ENCODE measurements at places on chromosomes 5 and 9.

GRCh38 chr5:151434570-151435237 lies 12.7 kb upstream of the SLC36A1 start:
- DNase-seq, result no peak

DNA sequence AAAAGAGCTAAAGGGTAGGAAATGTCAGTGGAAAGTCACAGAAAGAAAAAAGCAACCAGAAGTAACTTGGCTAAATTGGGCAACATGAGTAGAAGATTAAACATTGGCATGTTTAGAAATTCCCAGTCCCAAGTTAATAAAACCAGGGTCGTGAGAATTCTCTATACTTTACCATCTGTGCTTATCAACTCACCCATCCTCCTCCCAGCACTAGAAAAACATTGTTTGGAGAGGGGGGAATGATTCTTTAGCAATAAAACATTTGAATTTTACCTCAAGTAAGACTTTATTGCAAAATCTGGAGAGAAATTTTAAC lies 79.6 kb downstream of the PRKACG start:
- no peak for DNase-seq

GRCh38 chr9:86772635-86772993 lies 174.7 kb downstream of the GAS1 start:
- DNase-seq, result no peak

- DNase-seq, result no peak
Measured at GRCh38 chr9:115951977-115952376, 201.6 kb upstream of the PAPPA start.

DNA sequence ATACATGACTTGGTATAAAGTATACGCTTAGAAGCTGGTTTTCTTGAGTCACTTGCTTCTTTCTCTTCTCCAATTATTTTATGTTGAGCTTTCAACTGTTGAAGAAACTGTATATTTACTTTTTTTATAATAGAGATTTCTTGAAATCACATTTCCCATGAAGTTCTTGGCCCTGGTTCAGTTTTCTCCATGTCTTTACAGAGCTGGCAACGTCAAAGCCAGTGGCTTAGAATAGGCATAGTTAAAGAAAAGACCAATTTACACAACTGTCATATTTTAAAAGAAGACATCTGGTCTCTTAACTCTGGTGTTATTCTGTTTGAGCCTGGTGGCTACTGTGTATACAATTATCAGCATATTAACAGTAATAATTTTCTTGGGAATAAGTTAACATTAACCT lies 1249.3 kb downstream of the CDH12 start:
- DNase-seq, result no peak

DNA sequence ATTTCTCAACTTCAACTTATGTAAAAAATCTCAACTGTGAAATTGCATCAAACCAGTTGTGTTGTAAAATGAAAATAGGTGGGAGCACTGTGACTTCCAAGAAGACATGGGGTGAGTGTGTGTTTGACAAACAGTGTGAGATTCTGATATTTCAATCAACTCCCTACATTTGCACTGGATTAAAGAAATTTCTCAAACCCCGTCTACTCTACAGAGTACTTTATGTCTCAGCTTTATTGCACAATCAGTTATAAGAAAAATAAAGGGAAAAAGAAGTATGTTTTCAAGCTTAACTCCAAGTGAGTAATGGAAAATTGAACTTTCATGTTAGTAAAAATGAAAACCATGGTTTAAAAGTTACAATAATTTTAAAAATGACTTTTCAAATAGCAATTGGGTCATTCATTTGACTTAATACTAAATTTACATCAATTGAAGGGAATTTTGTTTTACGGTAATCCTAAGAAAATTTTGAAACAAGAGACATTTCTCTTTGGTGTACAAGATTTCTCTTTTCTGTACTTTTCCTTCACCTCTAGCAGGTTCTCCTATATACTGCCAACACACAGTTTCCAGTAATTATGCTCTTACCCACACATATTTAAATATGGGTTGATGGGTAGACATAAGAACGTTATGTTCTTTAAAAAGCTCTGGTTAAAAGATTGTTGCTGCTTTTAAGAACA lies 80.3 kb downstream of the CDO1 start:
- no peak for DNase-seq

DNA sequence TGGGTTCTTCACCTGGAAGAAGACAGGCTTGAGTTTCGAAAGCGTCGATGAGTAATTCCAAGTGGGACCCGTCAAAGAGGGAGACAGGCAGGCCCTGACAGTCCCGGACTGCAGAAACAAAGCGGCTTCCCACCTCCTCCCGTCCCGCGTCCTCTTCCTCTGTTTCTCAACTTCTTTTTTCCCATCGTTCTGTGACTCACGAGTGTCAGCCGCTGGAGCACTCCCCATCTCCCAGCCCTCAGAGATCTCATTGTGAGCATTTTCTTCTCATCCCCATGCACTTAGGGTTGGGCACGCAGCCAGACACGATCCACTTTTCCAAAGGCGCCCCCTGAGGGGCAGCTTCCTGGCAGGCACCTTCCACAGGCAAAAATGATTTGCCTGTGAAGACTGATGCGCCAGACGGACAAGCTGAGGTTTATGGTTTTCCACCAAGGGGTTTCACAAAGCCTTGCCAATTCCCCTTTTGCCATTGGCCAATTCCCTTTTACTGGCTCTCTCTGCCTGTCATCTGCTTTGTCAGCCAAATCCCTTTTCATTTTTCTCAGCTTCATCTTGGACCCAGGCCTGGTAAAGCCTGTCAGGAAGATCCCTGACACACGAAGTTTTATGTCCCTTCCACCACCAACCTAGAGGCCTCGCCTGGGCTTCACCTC lies 86.5 kb upstream of the ANKRD55 start:
- DNase-seq, result no peak

DNA sequence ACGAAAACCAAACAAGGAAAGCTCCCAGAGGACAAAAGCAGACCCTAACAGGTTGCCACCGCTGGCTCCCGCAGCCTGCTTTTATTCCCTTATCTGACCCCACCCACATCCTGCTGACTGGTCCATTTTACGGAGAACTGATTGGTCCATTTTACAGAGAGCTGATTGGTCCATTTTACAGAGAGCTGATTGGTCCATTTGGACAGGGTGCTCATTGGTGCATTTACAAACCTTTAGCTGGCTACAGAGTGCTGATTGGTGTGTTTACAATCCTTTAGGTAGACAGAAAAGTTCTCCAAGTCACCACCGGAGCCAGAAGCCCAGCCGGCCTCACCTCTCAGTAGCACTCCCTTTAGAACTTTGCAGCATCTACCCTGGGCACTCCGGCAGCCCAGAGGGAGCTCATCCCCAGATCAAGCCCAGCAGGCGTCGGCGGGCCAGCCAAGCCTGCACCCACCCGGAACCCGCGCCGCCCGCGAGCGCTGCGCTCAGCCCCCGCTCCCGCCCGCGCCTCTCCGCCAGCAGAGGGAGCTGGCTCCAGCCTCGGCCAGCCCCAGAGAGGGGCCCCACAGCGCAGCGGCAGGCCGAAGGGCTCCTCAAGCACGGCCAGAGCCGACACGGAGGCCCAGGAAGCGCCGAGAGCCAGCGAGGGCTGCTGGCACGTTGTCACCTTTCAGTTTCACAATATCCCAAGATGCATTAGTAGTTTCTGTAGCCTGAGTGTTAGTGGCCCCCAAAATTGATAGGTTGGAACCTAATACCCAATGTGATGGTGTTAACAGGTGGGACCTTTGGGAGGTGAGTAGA lies 35.3 kb upstream of the CLPTM1L start:
- peak; percentile 44 for DNase-seq

GRCh38 chr5:493119-493701 lies 31.0 kb downstream of the SLC9A3 start:
- DNase-seq, result no peak

GRCh38 chr9:34992376-34992951 lies 2.9 kb downstream of the DNAJB5 start:
- peak; percentile 54 for DNase-seq

- peak; percentile 92 for DNase-seq
Measured at GRCh38 chr9:70563431-70564204, 149.2 kb upstream of the KLF9 start.

DNA sequence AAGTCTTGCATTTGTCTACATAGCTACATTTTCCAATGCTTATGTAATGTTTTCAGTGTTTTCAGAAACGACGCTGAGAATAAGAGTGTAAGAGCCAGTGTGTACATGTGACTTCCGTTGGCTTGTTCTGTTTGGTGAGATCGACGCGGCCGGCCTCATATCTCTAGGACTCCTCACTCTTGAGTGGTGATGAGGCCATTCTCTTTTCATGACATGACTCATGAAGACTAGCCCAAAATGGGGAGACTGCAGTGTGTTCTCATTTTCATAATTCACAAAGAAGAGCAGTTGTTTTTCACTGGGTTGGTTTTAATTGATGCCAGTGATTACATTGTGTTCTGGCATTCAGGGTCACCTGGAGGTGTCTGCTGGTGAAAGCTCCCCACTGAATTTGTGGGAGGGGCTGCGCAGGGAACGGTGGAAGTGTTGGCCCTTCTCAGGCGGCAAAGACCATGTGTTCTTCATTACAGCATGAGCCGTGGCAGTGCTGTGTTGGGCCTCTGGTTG lies 131.5 kb upstream of the OTULINL start:
- peak; percentile 40 for DNase-seq
